Fibroblast of skin of abdomen (primary cell): ENCODE measurements at places on chromosomes 11 and 22.

DNA sequence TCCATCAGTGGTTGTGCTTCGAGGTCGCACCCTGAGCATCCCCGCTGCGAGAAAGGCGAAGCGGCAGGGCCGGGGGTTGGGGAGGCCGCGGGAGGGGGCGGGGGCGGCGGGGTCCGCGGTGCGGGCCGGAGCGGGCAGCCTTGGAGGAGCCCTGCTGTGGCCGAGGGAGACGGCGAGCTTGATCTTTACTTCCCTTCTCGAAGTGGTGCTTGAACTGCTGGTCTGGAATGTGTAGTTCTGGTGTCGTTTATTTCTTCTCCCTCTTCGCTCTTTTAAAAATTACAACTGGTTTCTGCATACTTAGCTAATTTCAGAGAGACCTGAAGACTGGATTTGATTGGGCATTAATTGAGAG, 1.1 kb downstream of the APLP2 start:
- DNase-seq: peak; percentile 24

DNA sequence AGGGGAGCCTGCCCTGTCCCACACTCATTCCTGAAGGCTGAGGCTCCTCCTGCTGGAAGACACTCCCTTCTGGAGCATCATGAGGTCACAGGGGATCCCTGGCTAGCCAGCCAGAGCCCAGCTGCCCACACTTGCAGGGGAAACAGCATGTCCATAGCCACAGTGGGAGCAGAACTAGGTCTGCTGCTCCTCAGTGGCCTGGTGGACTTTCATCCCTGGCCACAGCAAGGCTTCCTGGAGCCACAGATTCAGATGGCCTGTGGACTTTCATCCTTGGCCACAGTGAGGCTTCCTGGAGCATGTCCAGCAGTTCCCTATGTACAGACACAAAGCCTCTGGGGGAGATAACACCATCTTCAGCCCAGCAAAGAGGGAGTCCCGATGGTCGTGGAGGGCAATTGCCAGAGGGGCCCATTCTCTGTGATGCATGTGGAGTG, 5.9 kb upstream of the APOL6 start:
- DNase-seq: no peak

DNA sequence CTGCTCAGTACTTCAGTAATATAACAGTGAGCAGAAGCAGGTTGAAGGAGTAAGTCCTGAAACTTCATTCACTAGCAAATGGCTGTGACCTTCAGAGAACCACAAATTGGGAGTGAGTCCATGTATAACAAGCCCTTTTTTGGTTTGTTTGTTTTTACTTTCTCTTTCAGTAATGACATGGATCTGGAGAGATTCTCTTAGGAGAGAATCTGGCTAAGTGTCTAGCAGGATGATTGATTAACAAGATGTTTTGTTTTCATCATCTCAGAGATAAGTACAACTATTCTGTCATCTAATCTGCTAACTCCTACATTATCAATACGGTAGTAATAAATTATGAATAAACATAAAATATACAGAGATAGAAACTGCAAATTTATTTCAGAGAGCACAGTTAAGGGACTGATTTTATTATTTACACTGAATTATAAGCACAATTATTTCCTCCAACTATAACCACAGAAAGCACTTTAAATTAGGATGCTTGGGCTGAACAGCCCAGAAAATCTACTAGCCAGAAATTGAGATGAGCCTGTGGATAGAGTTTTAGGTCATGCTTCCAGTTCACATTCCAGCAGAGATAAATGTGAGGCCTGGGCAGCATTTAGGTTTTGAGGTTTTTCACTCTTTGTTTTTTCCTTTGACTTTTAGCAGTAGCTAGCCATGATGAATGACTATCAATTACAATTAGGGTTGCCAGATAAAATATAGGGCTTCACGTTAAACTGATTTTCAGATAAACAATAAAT, 429.3 kb upstream of the FAT3 start:
- no peak for DNase-seq

GRCh38 chr11:11157185-11157584, 195.9 kb downstream of the CSNK2A3 start:
- peak; percentile 21 for DNase-seq

DNA sequence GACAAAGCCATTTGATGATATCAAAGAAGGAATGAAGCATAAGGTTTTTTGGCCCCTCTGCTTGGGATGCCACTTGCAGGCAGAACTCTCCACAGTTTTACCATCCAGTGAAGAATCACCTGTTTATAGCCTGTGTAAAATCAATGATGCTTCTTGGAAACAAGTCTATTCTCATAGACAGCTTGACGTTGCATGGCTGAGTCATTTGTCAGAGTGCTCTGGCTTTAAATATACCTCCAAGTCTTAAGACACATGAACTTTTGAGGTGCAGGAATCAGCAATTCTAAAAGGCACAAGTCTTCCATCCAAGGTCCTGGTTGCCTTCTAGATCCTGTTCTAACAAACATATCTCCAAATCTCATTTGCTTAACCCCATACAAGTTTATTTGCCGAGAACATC, 53.6 kb upstream of the KIRREL3 start:
- DNase-seq: no peak
